Neural crest cell (in vitro differentiated cells): ENCODE measurements at places on chromosomes 2 and 18.

- no peak for DNase-seq
These were observed 293.1 kb upstream of the ID2 start for GRCh38 chr2:8388781-8389180.

- no peak for DNase-seq
These were observed 11.1 kb downstream of the PROC start for GRCh38 chr2:127429291-127429690.

- no peak for DNase-seq
These were observed 805 bp upstream of the TNFRSF11A start for GRCh38 chr18:62324181-62324828.

GRCh38 chr2:17199741-17200140 is 318.5 kb downstream of the RAD51AP2 start:
- DNase-seq: no peak

GRCh38 chr2:37417321-37417720 is 72.9 kb downstream of the QPCT start:
- DNase-seq: no peak

DNA sequence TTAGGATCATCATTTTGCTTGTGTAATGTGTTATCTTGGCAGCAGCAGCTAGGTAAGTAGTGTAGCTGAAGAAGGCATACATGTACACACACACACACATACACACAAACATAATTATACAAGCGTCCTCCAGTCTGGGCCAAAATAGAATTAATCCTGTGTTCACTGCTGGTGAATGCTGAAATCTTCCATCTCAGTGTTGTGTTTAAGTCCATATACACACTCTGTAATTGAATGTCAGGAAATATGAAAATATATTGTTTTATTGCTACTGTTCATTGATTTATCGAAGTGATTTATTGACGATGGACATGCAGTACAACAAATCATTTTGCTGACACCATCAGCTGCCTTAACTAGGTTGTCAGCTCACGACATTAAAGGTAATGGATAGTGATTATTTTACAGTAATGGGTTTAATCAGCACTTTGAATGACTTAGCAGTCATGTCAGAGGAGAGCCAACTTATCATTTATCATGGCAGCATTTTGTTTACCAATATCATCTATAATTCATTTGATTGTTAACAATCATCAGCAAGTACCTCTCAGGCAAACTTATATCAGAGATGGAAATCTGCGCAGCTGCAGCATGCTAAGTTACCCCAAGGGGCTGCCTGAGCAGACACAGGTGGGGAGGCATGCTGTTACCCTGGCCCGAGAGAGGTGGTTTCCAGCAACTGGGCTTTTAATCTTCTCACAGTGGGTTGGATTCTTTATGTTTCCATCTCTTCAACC is 83.7 kb upstream of the FSHR start:
- DNase-seq: no peak

GRCh38 chr18:57856557-57857280 is 53.6 kb upstream of the ATP8B1 start:
- no peak for DNase-seq

DNA sequence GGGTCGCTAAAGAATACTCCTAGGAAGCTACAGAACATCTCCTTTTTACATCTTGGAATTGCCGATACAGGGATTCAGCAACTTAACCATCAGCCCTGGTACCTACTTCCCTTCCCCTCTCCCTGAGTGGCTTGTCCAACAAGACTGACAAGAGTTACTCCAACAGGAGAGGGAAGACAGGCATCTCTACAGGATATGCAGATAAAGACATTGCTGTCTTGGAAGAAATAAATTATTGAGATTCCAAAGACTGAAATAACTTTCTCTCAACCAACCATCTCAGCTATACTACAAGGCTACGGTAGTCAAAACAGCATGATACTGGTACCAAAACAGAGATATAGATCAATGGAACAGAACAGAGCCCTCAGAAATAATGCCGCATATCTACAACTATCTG is 87.2 kb downstream of the TRABD2A start:
- DNase-seq: no peak

DNA sequence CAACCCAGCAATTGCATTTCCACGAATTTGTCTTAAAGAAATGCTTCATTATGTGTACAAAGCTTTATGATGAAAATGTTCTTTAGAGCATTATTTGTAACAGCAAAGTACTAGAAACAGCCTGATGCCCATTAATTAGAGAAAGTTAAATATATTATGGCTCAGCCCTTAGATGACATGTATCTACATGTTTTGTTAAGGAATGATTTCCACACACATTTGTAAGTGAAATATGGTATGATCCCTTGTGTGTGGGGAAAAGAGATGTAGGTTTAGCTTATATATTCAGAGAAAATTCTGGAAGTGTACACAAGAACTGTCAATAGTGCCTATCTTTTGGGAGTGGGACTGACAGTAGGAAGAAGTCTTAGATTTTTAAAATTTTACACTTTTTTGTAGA is 3.8 kb upstream of the PTPN4 start:
- no peak for DNase-seq

DNA sequence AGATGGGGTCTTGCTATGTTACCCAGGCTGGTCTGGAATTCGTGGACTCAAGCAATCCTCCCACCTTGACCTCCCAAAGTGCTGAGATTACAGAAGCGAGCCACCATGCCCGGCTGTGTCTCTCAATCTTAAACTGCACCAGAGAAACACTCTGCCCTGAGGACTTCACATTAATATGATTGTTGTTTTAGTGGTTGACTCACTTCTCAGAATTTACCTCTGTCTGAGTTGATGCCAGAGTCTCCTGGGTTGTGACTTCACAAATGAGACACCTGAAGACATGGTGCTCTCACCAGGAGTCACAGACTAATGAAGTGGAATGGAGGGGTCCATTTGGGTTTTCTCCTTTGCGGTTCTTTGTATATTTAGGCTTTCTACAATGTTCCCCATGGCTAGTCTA is 61.0 kb upstream of the TGIF1 start:
- no peak for DNase-seq

DNA sequence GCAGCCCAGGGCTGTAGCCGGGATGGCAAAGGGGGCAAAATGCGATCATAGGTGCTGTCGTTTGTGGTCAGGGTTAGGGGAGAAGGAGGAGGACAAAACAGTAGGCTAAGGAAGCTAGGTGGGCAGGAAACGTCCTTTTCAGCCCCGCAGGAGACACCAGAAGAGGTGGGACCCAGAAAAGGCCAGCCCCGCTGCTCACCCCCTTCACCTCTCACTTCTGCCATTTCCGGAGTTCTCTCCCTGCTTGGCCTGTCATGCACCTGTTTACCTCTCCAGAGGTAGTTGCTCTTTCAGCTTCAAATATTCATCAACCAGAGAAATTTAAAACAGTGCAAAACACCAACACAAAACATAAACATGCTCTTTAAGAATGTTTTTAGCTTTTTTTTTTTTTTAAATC is 849 bp downstream of the AQP4 start:
- no peak for DNase-seq

DNA sequence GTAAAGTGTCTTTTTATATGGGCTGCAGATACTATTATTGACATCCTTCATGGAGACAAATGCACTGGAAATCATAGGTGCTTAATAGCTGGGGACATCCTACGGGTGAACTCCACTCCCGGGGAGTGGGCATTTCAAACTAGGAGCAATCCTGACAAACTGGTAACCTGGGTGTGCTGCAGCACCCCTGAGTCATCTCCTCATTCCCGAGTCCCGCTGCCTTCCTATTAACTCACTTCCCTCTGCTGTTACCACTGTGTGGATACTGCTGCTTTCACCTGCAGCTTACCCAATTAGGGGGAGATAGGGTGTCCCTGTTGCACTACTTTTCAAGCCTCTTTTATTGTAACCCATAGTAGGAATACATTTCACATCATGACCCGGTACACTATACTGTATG is 134.2 kb downstream of the RAPGEF4 start:
- DNase-seq: no peak

GRCh38 chr2:21072477-21073242 is 28.8 kb upstream of the APOB start:
- no peak for DNase-seq

- DNase-seq: no peak
These were observed 481 bp downstream of the TMEM177 start for GRCh38 chr2:119679526-119679837.

DNA sequence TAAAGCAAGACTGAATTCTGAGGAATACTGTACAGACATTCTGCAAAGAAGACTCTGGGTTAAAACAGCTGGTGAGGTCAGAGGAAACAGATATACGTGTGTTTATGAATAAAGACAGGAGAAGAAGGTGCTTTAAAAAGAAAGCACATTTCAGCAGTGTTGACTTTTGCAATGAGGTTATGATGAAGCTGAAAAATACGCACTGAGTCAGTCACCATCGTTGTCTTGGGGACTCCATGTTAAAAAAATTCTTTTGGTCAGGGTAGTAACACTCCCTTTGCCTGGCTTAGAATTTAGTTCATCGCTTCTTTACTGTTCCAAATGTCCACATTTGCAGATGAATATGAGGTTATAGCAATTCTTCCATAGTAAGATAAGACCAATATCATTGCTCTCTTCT is 1049.0 kb downstream of the TSN start:
- DNase-seq: no peak

DNA sequence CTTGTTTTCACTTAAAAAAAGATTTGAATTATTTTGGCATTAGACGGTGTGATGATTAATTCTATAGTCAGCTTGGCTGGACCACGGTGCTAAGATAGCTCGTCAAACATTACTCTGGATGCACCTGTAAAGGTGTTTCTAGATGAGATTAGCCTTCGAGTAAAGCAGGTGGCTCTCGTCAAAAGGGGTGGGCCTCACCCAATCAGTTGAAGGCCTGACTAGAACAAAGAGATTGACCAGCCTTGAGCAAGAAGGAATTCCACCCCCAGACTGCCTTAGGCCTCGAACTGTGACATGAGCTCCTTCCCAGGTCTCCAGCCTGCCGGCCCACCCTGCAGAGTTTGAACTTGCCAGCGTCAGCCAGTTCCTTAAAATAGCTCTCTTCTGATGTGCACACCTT is 73.4 kb downstream of the TWIST2 start:
- no peak for DNase-seq

DNA sequence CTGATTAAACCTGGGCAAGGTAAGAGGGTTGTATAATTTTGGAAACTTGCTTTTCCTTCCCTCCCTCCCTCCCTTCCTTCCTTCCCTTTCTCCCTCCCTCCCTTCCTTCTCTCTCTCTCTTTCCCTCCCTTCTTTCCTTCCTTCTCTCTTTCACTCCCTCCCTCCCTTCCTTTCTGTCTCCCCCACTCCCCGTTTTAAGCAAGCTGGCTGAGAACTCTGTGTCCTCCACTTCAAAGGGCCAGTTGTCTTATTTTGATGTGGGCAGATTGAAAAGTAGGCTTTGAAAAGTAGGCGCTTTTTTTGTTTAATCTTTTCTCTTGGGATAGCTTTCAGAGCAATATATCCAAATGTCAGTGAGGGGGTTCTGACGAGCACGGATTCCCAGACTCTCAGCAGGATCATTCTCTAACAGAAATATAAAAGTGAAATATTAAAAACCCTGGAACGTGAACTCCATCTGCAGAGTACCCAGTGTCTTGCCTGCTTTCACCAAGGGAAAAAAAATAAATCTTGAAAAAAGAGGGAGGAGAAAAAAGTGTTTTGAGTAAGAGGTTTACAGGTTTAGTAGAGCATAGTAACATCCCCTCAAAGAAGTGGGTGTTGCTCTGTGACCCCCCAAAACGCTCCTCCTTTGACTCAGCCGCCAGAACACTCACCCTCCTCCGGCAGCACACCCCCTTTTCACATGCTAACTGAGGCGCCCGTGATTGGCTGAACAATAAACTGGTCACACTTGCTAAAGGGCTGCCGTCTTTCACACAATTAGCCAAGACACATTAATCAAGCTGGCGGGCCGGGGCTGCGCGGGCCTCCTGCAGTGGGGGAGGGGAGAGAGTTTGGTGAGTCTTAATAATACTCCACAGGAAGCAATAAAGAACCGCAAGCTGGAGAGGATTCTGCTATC is 52.2 kb downstream of the CDK15 start:
- DNase-seq: peak; percentile 45

- no peak for DNase-seq
These were observed 14.1 kb upstream of the B3GNT2 start for GRCh38 chr2:62181843-62182242.

GRCh38 chr18:13336841-13337240 is 118.3 kb downstream of the LDLRAD4 start:
- no peak for DNase-seq

- DNase-seq: no peak
These were observed 288.2 kb downstream of the BCL2 start for GRCh38 chr18:63031375-63031774.

- DNase-seq: no peak
These were observed 39.9 kb downstream of the MYO3B start for GRCh38 chr2:170217778-170218251.

DNA sequence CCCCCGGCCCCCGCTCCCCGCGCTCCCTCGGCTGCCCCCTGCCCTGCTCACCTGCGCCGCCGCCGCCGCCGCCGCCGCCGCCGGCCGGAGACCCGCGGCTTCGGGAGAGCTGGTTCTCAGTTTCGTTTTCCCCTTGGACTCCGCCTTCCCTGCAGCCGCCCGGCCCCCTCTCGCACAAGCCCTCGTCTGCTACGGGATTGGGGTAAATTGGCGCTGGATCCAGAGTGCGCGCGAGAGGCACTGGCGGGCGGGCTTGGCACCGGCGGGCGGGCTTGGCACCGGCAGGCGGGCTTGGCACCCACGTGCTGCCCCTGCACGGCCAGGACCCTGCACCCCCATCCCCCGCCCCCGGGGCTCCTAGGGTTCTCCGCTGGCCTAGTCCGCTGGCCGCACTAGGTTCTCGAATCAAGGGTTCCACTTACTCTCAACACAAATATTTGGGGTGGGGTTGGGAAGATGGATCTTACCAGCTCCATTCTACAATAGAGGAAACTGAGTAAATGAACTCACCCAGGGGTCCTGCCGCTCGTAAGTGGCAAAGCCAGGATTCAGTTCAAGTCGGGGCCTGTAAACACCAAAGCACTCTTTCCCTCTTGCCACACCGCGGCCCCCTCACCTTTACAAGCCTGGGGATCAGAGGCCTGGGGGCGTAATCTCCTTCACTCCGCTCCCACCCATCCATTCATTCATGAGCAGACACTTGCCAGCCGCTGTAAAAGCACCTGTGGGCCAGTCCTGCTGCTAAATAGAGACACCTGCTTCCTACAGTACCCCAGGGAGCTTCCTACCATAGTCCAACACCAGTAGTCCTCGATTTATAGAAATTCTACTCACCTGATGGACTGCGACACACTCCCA is at the start of gene EIF2AK2:
TSS of gene EIF2AK2 (minus strand) at position 124 of the 858 bp plus-strand sequence. CDS start 9,174 bp downstream, outside the sequence.
- peak; percentile 69 for DNase-seq
